MCF 10A (cell line): ENCODE measurements at places on chromosomes 1 and 21. TPM values are rescaled to one million over a fixed set of nuclear protein-coding genes. Genes with fewer than 3 reads are reported as not detected.

The PDZK1IP1 gene
- 17.9 and 19.6 TPM in 2 replicates for total RNA-seq

GRCh38 chr1:66381621-66382275 lies 152.2 kb upstream of the SGIP1 start:
- no peak for DNase-seq

DNA sequence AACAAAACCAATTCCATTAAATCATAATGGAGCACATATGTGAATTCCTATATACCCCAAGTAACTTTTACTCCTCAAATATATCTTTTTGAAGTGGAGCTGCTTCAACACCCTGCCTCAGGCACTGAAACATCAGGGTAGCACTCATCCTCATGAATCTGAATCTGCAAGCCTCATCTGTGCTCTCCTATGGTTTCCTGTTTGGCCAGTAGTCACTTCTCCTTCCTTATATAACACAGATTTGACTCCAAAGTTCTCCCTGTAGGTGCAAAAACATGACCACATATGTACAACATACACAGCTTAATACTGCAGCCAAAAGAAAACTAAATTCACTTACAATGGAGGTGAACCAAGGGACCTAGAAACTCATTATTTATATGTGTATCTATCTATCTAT lies 7.2 kb downstream of the TRIT1 start:
- DNase-seq, result no peak

DNA sequence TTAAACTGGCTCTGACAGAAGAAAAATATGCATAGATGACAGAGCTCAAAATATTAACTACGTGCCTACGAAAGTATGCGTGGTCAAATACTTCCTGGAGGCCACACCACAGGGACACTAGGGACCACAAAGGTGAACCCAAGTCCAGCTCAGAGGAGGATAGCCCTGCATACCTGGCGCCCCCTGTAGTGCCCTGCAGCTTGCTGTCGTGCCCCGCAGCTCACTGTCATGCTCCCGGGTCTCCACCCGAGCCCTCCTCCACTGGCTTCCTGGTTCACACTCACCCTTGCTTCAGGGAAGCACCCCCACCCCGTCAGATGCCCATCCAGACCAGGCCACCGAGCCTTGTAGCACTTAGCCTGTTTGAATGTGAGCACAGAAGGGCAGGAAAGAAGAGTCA lies 16.7 kb upstream of the NADK start:
- DNase-seq, result no peak

- no peak for DNase-seq
Measured at GRCh38 chr21:41965045-41965444, 11.2 kb upstream of the C2CD2 start.
